ENCODE measurements at places on chromosomes 6 and 20. TPM values are rescaled to one million over a fixed set of nuclear protein-coding genes. Genes with fewer than 3 reads are reported as not detected.

- no peaks in the 10 kb centered on the region for H3K27me3 ChIP-seq
- H3K36me3 ChIP-seq = no peaks in the 10 kb centered on the region
- no peak for DNase-seq
- H3K4me3 ChIP-seq = no peak overlapping the region
- no peak overlapping the region for H3K27ac ChIP-seq
- no peaks in the 10 kb centered on the region for H3K4me1 ChIP-seq
These were observed 451.6 kb downstream of the CDKAL1 start for GRCh38 chr6:20985821-20986220.

- no peak for DNase-seq
- H3K27me3 ChIP-seq = no peaks in the 10 kb centered on the region
- no peaks in the 10 kb centered on the region for H3K4me1 ChIP-seq
- H3K27ac ChIP-seq = no peak overlapping the region
- no peak overlapping the region for H3K4me3 ChIP-seq
- H3K36me3 ChIP-seq = no peaks in the 10 kb centered on the region
These were observed 49.1 kb downstream of the PLAGL1 start for GRCh38 chr6:143958839-143959399.

- no peak overlapping the region for H3K4me3 ChIP-seq
- no peaks in the 10 kb centered on the region for H3K36me3 ChIP-seq
- H3K27me3 ChIP-seq = no peaks in the 10 kb centered on the region
- no peak overlapping the region for H3K27ac ChIP-seq
- H3K4me1 ChIP-seq = no peaks in the 10 kb centered on the region
These were observed 50.5 kb upstream of the ASIP start for GRCh38 chr20:34190679-34191090.

- no peaks in the 10 kb centered on the region for H3K36me3 ChIP-seq
- peak overlapping the region; percentile 40 for H3K4me3 ChIP-seq
- H3K27ac ChIP-seq = peak overlapping the region; percentile 79
- DNase-seq = no peak
- peaks cover 12% of the 10 kb centered on the region for H3K4me1 ChIP-seq
- no peaks in the 10 kb centered on the region for H3K27me3 ChIP-seq
These were observed 155.5 kb downstream of the BCAS1 start for GRCh38 chr20:53914781-53915445.

The TMEM217 gene
- total RNA-seq = 1.3 TPM

DNA sequence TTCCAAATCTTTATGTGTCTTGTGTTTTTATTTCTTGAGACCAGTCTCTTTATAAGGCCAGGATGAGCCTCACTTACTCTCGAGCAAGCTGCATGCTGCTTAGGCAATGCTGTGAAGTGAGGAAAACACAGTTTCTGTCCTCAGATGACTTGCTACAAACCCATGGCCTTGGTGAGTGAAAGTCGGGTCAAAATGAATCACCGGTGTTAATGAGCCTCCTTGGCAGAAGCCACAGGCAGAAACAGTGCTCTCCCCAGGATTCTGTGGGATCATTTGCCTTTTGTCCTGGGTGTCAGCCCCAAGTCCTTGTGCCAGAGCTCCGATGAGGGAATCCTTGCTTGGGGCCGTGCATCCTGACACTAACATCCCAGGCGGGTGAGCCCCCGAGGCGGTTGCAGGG is 482.5 kb downstream of the QKI start:
- H3K27ac ChIP-seq = no peak overlapping the region
- H3K36me3 ChIP-seq = no peaks in the 10 kb centered on the region
- H3K4me1 ChIP-seq = no peaks in the 10 kb centered on the region
- no peak for DNase-seq
- H3K4me3 ChIP-seq = no peak overlapping the region
- no peaks in the 10 kb centered on the region for H3K27me3 ChIP-seq

GRCh38 chr6:43129434-43130194 is 41.5 kb upstream of the SRF start:
- no peaks in the 10 kb centered on the region for H3K27me3 ChIP-seq
- no peaks in the 10 kb centered on the region for H3K36me3 ChIP-seq
- no peak for DNase-seq

DNA sequence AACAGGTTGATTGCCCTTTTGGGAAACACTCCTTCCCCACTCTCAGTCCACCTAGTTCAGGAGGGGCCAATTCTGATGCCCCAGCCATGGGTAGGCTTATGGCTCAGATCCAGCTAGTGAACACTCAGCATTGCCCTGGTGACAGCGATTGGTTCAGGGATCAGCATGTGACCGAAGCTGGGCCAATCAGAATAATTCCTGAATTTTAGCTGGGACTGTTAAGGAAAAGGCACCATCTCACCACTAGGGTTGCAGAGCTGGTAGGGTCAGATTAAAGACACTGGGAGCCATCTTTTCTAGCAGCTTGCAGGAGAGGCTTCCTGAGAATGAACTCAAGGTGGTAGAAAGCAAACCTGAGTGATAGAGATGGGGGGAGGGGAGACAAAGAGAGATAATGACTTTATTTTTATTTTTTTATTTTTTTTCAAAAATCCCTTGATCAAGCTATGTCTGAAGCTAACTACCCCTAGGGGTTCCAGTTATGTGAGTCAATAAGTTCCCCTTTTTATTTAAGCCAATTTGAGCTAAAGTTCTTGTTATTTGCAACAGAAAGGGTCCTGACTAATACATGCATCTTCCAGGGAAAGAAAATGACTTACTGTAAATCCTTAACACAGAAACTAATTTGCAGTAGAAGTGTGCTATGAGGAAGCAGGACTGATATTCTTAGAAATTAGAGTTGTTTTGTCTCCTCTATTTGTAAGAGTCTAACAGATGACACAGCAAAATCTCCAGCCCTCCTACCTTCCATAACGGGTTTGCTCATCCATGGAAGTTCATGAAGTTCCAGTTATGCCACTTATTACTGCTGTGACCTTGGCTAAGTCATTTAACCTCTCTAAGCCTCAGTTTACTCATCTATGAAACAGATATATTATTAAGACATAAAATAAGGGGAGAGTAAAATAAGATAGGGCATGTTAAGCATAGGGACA is 44.7 kb downstream of the EYA2 start:
- no peaks in the 10 kb centered on the region for H3K4me1 ChIP-seq
- no peaks in the 10 kb centered on the region for H3K27me3 ChIP-seq
- no peak overlapping the region for H3K27ac ChIP-seq
- DNase-seq = no peak

The MUCL3 gene
- total RNA-seq = not detected

- DNase-seq = no peak
- no peaks in the 10 kb centered on the region for H3K27me3 ChIP-seq
- H3K4me1 ChIP-seq = no peaks in the 10 kb centered on the region
- no peak overlapping the region for H3K27ac ChIP-seq
- no peak overlapping the region for H3K4me3 ChIP-seq
- no peaks in the 10 kb centered on the region for H3K36me3 ChIP-seq
These were observed 56.7 kb downstream of the ISM1 start for GRCh38 chr20:13277663-13278295.

GRCh38 chr6:20933057-20933788 is 399.0 kb downstream of the CDKAL1 start:
- no peak for DNase-seq
- no peaks in the 10 kb centered on the region for H3K27me3 ChIP-seq
- no peaks in the 10 kb centered on the region for H3K36me3 ChIP-seq
- no peak overlapping the region for H3K4me3 ChIP-seq

DNA sequence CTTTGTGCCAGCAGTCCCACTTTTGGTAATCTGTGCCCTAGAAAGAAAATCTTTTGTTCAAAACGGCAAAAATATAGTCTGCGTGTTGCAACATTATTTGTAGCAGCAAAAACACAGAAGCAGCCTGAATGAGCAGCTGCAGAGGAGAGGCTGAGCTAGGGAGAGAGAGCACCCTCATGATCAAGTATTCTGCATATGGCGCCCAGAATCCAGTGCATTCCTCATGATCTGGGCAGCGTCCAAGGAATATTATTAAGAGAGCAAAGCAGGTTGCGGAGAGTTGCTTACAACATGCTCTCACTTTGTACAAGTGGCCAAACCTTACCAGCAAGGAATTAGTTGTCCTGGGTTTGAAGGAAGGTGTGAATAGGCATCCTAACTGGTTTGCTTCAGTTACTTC is 25.9 kb downstream of the KIZ start:
- H3K36me3 ChIP-seq = peaks cover 5% of the 10 kb centered on the region
- H3K27me3 ChIP-seq = no peaks in the 10 kb centered on the region
- H3K27ac ChIP-seq = no peak overlapping the region
- no peak overlapping the region for H3K4me3 ChIP-seq
- H3K4me1 ChIP-seq = no peaks in the 10 kb centered on the region

DNA sequence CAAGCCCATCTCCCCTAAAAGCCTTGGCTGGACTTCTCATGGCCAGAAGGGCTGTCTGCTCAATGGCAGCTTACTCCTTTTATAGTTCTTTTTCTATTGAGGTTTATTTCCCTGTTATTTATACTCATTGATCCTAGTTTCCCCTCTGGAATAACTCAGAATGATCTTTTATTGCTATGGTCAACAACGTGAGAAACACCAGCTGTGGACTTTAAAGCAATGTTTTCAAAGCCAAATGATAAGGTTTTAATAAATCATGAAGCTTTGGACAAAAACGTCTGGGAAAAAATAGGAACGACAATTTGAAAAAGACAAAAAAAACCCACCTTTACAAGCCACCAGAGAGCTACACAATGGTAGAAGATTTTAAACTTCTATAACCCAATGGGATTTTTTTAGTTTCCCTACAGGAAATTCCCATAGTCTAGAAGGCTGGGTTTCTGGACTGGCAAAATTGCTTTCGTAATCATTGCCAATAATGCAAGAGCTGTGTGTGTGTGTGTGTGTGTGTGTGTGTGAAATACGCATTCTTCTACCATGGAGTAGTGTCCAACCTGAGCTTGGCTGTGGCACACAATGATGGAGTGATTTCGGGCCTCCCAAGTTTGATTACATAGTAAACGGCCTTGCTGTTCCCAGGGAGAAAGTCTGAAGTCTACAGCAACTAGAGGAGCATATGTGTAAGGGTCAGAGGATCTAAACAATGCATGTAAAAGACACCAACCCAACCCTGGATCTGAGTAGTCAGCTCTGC is 396.0 kb downstream of the SYNE1 start:
- H3K4me3 ChIP-seq = no peak overlapping the region
- H3K27ac ChIP-seq = peak overlapping the region; percentile 64
- no peaks in the 10 kb centered on the region for H3K36me3 ChIP-seq
- no peaks in the 10 kb centered on the region for H3K27me3 ChIP-seq

DNA sequence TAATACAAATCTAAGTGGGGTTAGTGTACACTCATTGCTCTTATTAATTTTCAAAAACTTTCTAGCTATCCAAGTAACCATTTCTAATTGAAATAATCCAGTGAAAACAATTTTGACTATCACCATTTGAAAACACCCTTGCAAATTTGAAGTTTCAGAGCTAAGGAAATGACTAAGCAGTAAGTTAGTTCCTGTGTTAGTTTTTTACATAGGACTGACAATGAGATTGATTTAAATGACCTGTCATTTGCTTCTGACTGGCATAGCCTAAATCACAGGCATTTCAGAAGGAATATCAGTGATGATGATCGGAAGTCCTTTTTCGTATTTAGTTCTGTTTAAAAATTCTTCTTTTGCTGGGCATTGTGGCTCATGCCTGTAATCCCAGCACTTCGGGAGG is 27.0 kb downstream of the STK4 start:
- DNase-seq = no peak
- no peaks in the 10 kb centered on the region for H3K4me1 ChIP-seq
- H3K36me3 ChIP-seq = no peaks in the 10 kb centered on the region
- no peak overlapping the region for H3K4me3 ChIP-seq

The C6orf52 gene
- 2.4 TPM for total RNA-seq

DNA sequence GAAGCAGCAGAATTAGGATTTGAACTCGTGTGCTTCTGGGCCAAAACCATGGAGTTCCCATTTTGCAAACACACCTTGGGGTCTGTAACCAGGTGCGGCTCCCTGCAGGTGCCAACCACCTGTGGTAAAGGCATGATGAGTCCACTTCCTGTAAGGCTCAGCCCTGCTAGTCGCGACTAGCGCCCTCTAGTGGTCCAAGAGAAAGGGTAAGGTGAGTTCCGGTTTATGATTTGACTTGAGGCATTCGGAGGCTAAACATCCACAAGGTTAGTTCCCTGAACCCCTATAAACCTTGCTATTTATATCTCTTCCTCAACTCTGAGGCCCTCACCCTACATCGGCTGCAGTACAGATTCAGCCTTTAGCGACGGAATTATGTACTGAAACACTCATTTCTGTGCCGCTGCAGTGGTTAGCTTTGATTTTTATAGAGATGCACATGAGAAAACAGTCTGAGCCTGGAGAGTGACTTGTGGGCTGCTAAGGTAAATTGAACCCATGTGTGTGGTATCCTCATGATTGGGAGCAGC is 173.4 kb downstream of the PLCB1 start:
- peak; percentile 42 for DNase-seq
- H3K27ac ChIP-seq = no peak overlapping the region
- no peaks in the 10 kb centered on the region for H3K4me1 ChIP-seq
- no peak overlapping the region for H3K4me3 ChIP-seq

The MEP1A gene
- total RNA-seq = 2.7 TPM

DNA sequence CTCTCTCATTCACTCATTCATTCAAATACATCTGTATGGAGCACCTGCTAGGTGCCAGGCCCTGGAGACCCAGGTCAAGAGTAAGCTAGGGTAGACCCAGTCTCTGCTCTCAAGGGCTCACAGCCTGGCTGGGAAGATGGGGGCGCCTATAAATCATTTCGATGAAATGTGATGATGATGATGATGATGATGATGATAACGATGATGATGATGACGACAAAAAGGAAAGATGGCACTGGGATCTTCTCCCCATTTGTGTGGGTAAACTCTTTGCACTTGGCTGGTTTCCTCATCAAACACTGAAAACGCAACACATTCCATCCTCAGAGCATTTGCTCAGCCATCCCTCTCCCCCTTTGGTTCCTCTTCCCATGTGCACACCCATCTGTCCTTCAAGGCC is 188.0 kb upstream of the CDYL start:
- H3K27me3 ChIP-seq = no peaks in the 10 kb centered on the region
- H3K4me3 ChIP-seq = no peak overlapping the region
- DNase-seq = no peak
- no peak overlapping the region for H3K27ac ChIP-seq
- no peaks in the 10 kb centered on the region for H3K36me3 ChIP-seq

The PACRG gene
- 5.8 TPM for total RNA-seq

DNA sequence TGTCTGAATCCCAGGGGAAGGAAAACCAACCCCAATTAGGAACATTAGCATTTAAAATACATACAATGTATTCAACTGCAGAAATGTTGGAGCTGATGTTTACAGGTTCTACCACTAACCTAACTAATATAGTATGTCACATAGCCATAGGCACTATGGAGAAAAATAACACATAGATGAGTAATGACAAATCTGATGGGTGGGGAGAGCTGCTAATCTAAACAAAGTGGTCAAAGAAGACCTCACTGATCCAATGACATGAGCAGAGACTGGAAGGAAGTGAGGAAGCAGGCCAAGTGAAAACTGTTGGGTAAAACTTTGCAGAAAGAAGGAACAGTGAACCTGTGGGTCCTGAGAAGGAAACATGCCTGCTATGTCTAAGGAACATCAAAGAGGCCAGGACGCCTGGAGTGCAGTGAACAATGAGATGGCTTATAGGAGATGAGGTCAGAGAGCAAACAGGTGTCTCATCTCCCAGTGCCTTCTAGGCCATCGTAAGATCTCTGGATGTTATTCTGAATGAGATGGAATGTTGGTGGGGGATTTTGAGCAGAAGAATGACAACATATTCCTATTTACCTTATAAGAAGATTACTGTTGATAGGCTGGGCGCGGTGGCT is 135.7 kb downstream of the ALDH8A1 start:
- H3K4me3 ChIP-seq = no peak overlapping the region
- no peak overlapping the region for H3K27ac ChIP-seq
- DNase-seq = no peak
- H3K4me1 ChIP-seq = no peaks in the 10 kb centered on the region
- H3K36me3 ChIP-seq = no peaks in the 10 kb centered on the region

Measured in pancreas (tissue), 10 donors.